ENCODE measurements at places on chromosomes 6 and 20. TPM values are rescaled to one million over a fixed set of nuclear protein-coding genes. Genes with fewer than 3 reads are reported as not detected.
A peak's percentile ranks its signal among the peaks of the same experiment; 100 is the strongest.

The TTK gene
- 62.2 TPM for total RNA-seq

The MROH8 gene
- 0.50 TPM for total RNA-seq

The TMC2 gene
- total RNA-seq, result not detected

The GOPC gene
- 19.1 TPM for total RNA-seq

The RBM39 gene
- total RNA-seq, result 220 TPM

The UNC5CL gene
- 1.3 TPM for total RNA-seq

The IMPG1 gene
- total RNA-seq, result not detected

DNA sequence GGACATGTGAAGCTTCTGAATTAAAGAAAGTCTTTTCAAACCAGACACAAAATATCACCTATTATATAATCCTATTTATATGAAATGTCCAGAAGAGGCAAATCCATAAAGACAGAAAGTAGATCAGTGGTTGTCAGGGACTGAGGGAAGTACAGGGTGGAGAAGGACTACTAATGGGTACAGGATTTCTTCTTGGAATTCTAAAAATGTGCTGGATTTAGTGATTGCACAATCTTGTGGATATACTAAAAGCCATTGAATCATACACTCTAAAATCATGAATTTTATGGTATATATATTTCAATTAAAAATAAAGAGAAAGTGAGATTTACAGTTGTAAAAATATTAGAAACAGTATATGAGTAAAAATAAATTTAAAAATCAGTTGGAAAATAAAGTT lies 18.7 kb upstream of the MC3R start:
- no peak for DNase-seq

DNA sequence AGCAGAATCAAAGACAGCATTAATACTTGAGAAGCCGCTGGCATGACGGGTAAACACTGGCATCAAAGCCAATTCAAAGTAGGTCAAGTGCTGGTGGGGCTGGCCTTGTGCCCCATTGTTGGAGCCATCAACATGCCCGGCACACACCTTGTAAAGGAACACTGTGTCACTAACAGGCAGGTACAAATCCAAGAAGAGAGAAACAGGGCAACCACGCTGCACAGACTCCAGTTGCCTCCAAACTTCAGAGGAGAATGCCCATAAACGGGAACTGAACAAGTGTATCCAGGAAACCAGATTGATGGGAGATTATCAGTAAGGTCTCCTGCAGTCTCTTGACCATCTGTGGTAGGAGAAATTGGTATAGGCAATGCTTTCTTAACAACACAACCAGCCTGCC lies 127.0 kb upstream of the STXBP5 start:
- no peak for DNase-seq

DNA sequence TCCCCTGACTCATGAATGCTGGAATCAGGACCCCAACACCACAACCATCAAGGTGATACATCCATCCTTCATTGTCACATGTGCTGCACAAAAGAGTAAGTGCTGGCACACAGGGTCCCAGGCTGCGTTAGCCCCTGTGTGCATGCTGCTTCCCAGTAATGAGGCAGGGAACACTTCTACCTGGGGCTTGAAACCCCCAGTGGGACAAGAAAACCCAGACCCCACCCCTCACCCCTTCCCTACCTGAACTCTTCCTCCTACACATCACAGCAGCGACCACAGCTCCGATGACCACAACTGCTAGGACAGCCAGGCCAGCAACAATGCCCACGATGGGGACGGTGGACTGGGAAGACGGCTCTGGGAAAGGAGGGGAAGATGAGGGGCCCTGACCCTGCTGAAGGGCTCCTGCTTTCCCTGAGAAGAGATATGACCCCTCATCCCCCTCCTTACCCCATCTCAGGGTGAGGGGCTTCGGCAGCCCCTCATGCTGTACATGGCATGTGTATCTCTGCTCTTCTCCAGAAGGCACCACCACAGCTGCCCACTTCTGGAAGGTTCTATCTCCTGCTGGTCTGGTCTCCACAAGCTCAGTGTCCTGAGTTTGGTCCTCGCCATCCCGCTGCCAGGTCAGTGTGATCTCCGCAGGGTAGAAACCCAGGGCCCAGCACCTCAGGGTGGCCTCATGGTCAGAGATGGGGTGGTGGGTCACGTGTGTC lies 2.0 kb downstream of the HLA-B start:
- no peak for DNase-seq

GRCh38 chr6:21384216-21384615 lies 209.3 kb upstream of the SOX4 start:
- DNase-seq, result no peak

DNA sequence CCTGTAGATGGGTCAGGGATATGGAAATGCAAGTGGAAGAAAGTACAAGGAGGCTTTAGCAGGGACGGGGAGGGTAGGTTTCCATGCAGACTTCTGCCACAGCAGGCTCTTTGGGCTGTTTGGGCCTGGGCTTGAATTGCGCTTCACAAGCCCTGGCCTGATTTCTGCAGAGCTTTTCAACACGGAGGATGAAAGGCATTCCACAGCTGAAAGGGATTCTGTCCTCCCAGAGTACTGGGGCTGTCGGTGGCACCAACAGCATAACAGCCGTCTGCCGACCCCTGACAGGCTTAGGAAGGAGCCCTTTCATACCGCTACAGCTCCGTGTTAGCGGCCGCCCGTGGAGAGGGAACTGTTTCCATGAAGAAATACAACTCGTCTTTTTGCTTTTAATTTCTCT lies 22.9 kb upstream of the TBC1D7 start:
- peak; percentile 51 for DNase-seq

GRCh38 chr6:51618563-51618962 lies 468.9 kb downstream of the PKHD1 start:
- DNase-seq, result no peak
